ENCODE measurements at places on chromosomes 6 and 20.

- no peak for DNase-seq
These were observed 15.4 kb downstream of the SRC start for GRCh38 chr20:37361336-37361735.

DNA sequence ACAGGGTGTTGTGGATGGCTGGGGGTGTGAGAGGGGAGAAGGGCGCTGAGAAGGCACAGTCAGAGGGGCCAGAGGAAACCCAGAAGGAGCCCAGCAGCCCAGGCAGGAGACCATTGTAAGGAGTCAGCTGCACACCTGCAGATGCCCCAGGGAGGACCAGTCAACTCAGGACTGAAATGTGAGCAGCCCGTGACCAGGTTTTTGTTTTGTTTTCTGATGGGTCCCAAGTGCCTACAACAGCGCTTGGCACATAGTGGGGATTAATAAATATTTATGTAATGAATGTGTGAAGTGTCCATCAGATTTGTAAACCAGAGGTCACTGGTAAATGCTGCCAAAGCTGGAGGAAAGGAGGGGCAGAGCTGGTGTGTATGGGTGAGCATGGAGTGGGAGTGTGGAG lies 30.2 kb downstream of the TRAM2 start:
- no peak for DNase-seq

DNA sequence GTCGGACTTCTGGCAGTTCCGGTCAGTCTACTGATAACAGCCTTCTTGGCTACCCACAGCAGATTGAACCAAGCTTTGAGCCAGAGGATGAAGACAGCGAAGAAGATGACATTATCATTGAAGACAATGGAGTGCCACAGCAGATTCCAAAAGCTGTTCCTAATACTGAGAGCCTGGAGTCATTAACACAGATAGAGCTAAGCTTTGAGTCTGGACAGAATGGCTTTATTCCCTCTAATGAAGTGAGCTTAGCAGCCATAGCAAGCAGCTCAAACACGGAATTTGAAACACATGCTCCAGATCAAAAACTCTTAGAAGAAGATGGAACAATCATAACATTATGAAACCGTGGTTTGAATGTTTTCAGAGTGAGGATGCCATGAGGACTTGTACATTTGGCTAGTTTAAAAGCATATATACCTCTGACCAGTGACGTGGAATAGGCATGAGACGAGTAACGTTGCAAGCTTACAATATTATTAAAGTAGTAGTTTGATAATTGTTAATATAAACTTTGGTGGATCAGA lies 18.8 kb downstream of the PARD6B start:
- DNase-seq: no peak

DNA sequence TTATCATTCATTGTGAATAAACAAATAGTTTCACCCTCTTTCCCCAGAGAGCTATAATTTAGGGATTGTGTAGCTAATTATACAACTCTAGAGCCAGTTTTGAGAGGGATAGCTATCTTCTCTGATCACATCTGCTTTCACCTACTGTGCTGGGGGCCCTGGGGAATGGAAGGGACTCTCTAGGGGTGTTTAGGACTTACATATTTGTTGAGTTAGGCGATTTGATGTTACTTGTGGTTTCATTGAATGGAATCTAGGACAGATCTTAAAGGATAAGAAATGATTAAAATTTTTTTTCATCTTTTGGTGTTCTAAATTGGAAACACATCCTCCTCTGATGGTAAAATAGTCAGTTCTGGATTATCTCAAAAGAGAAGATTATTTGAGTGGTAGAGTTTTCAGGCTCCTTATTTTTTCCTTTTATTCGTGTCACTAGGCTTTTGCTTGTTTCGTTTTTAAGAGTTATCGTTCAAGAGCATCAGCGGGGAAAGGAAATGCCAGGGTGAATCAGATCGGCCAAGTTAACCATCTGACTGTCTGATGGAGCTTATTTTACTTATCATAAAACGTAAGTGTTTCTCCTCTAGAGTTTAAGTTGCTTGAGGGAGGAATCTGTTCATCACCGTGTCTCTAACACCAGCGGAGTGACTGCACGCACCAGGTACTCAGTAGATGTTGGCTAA lies 236.7 kb downstream of the FARS2 start:
- no peak for DNase-seq

- DNase-seq: no peak
These were observed 26.4 kb upstream of the AKAP12 start for GRCh38 chr6:151213352-151213751.

DNA sequence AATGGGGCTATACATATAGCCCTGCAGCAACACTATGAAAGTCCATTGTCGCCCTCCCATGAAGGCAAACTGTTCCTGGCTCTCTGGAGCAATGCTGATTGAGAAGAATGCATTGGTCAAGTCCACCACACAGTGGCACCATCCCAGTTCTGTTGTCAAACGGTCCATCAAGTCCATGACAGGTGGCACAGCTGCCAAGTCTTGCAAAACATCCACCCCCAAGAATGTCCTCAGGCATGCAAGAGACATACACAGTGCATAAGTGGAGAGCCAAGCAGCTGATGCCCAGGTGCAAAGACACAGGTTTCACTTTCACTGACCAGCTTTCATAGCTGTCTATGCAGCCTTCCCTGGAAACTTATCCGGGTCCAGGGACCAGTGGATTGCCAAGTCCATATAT lies 17.5 kb downstream of the ZNF391 start:
- no peak for DNase-seq

DNA sequence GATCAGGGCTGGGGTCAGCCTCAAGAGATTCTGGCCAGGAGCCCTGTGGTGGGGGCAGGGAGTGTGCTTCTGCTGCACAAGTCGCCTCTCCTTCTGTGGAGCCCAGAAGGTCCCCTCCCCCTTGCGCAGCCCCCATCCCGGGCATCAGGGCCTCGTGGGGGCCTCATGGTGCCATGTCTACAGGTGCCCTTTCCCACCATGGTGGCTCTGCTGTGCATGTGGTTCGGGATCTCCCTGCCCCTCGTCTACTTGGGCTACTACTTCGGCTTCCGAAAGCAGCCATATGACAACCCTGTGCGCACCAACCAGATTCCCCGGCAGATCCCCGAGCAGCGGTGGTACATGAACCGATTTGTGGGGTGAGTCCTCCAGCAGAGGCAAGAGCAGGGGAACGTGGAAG lies 48.1 kb downstream of the TM9SF4 start:
- DNase-seq: no peak

- no peak for DNase-seq
These were observed 5.6 kb downstream of the PLCG1 start for GRCh38 chr20:41142919-41143318.

DNA sequence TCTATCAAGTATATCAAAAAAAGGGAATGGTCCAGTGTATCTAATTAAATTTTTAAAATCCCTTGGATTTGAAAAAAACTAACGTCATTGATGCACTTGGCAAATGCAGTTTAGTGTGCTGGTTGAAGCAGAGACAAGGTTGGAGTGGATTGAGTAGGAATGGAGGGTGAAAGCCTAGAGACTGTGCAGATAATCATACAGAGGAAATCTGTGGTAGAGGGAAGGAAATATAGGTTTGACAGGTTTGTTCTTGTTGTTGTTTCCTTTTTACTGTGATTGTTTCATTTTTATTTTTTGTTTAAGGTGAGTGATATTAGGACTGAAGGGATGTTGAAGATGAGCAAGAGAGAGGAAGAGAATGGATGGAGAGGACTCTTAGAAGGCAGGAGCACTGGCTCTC lies 29.0 kb upstream of the L3MBTL3 start:
- no peak for DNase-seq

- no peak for DNase-seq
These were observed 57.5 kb downstream of the JARID2 start for GRCh38 chr6:15303162-15303919.

GRCh38 chr6:1643830-1644445 lies 34.2 kb downstream of the FOXC1 start:
- DNase-seq: no peak

DNA sequence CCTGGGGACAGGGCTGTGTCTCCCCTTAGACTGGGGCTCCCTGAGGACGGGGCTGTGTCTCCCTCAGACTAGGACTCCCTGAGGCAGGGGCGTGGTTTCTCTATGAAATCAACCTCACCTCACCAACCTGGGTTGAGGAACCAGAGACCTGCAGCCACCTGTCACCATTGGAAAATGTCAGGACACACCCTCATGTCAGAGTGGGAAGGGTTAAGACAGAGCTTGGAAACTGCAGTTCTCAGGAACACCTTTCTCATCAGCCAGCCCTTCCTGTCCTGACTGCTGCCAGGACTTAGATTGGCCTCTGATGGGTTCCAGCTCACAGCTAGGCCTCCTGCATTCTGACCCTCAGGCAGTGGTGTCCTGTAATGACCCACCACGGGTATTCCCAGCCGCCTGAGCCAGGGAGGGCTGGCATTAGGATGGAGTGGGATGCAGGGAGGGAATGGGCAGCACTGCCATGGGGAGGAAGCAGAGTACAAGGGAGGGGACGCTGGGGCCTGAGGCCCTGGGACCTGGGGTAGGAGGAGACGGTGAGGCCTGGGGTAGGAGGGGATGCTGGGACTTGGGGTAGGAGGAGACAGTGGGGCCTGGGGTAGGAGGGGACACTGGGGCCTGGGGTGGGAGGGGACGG lies 76.3 kb downstream of the MRPL14 start:
- no peak for DNase-seq

DNA sequence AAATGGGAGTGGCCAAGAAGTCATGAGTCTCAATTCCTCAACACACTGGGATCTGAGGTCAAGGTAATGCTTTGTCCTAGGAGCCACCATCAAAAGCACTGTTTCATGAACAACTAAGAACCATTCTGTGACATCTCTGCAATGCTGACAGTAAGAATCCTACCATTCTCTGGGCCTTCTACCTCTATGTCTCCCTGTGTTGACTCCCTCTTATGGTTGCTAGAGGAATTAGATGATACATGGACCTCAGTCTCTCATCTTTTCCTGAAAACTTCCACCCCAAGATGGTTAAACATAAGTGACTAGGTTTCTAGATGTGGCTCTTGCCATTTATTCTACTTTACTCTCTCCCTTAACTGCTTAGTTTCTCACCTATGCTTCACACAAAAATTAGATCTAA lies 9.1 kb downstream of the MTRF1L start:
- DNase-seq: no peak

- no peak for DNase-seq
These were observed 562.9 kb upstream of the CHD6 start for GRCh38 chr20:42181064-42181463.

- no peak for DNase-seq
These were observed 3.8 kb upstream of the IER3 start for GRCh38 chr6:30747902-30748769.

- no peak for DNase-seq
These were observed 13.9 kb upstream of the CD93 start for GRCh38 chr20:23099791-23100719.

GRCh38 chr6:35512740-35513139 lies at the start of gene TULP1:
Gene TULP1, minus strand, starts transcription at chr6:35512896. Its CDS starts 38 bp downstream, at chr6:35512858.
- no peak for DNase-seq

- DNase-seq: no peak
These were observed 232.6 kb upstream of the MAP3K7 start for GRCh38 chr6:90819483-90819882.

- DNase-seq: no peak
These were observed 7.5 kb downstream of the FBXO5 start for GRCh38 chr6:152975204-152975915.

GRCh38 chr20:20887593-20888265 lies 175.3 kb upstream of the RALGAPA2 start:
- DNase-seq: no peak

- DNase-seq: no peak
These were observed 168.4 kb downstream of the WDR27 start for GRCh38 chr6:169533301-169534038.

- DNase-seq: no peak
These were observed 8.7 kb upstream of the TBX18 start for GRCh38 chr6:84773133-84773430.

- DNase-seq: no peak
These were observed 2.3 kb downstream of the BMP7 start for GRCh38 chr20:57263801-57264792.

DNA sequence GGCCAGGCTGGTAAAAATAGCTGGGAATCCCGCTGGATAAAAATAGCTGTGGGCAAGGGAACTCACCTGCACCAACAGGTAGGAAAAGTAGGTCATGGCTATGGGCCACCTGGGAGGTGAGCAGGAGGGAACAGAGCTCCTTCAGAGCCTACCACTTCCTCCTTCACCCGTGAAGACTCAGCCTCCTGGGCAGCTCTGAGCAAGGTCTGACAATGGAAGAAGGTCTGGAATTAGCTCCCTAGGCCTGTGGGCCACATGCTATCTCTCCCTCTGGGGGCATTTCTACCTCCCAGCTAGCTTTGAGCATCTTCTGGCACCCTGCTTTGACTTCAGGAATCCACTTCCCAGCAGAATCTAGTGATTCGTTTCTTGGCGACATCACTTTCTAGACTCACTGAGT lies 153.9 kb downstream of the MRPL14 start:
- no peak for DNase-seq

GRCh38 chr6:141029908-141030307 lies 1102.8 kb upstream of the GJE1 start:
- no peak for DNase-seq

DNA sequence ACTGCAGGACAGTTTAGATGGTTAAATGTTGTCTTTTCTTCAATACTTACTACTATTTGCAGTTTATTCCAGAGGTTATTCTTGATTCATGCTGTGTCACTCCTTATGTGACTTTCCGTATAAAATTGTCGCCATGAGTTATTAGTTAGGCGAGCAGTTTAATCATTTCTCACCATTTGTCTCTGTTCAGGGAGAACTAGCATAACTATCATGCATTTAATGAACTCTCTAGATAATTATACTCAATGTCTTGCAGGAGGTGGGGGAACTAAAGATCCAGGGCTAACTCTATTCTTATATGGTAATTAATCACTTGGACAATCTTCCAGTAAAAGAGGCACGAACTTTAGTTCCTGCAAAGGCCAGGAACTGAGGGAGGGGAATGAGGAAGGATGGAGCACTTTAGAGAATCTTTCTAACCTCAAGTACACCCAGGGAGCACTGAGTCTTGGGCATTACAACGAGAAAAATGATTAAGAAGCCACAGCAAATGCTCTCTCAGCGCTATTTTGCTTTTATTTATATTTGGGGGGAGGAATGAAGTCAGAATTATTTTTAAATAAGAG lies 58.3 kb downstream of the IYD start:
- DNase-seq: no peak

GRCh38 chr6:37205997-37206340 lies 36.0 kb downstream of the PIM1 start:
- DNase-seq: no peak

DNA sequence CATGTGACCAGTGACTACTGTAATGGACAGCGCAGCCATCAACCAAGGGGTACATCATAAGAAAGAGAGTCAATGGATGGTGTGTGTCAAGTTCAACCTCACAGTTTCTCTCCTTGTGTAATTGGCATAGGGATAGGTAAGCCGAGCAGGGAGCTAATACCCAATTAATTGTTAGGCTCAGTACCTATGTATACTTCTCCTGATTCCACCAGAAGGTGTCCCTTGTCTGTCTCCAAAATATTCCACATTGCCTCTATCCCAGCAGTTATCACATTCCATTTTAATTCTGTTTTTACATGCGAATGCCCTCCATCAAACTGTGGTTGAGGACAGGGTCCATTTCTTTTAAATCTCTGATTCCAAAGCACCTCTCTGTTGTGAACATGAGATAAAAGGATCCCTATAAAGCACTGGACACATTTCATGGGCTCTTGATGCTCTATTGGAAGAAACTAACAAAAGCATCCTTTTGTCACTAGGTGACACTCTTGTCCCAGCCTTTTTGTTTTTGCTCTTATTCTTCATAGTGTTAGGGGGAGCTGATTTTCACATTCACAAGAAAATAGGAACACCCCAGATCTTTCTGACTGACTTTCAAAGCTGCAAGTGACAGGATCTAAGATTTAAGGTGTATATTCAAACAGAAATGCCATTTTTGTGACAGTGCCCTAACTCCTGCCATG lies 38.9 kb downstream of the FBXO9 start:
- no peak for DNase-seq

Measured in stimulated activated CD4-positive, alpha-beta T cell treated with anti-CD3 and anti-CD28 coated beads, Interleukin-1b, Interleukin-23, amount 100 ng/mL, for 1 hour (primary cell).